Esophagus muscularis mucosa (tissue), 4 donors: ENCODE measurements at places on chromosomes 7 and 10.
A peak's percentile ranks its signal among the peaks of the same experiment; 100 is the strongest.

GRCh38 chr7:151093748-151094147 is 7.5 kb downstream of the AGAP3 start:
- peaks cover 9% of the 10 kb centered on the region for H3K36me3 ChIP-seq
- H3K4me1 ChIP-seq = peaks cover 82% of the 10 kb centered on the region
- H3K4me3 ChIP-seq = no peak overlapping the region
- no peak overlapping the region for H3K27ac ChIP-seq

DNA sequence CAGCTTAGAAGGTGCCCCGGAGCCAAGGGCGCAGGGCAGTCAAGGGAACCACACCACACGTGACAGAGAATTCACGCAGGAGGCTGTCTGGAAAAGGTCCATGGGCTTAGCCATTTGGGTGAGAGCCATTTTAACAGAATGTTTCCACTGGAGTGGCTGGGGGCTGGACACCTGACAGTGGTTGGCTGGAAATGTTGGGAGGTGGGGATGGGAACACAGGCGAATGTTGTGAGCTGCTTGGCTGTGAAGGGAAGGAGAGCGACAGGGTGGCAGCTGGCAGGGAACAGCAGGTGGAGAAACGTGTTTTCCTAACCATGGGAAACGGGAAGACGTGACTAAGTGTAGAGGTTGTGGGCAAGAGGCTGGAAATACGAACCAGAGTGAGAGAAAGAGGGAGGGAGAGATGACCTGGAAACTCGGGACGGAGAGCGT is 100.5 kb upstream of the ZNF32 start:
- H3K36me3 ChIP-seq = no peaks in the 10 kb centered on the region
- H3K4me3 ChIP-seq = no peak overlapping the region
- no peaks in the 10 kb centered on the region for H3K4me1 ChIP-seq
- no peaks in the 10 kb centered on the region for H3K27me3 ChIP-seq

GRCh38 chr7:28939367-28939766 is 18.8 kb downstream of the TRIL start:
- H3K36me3 ChIP-seq = no peaks in the 10 kb centered on the region
- H3K4me3 ChIP-seq = no peak overlapping the region

DNA sequence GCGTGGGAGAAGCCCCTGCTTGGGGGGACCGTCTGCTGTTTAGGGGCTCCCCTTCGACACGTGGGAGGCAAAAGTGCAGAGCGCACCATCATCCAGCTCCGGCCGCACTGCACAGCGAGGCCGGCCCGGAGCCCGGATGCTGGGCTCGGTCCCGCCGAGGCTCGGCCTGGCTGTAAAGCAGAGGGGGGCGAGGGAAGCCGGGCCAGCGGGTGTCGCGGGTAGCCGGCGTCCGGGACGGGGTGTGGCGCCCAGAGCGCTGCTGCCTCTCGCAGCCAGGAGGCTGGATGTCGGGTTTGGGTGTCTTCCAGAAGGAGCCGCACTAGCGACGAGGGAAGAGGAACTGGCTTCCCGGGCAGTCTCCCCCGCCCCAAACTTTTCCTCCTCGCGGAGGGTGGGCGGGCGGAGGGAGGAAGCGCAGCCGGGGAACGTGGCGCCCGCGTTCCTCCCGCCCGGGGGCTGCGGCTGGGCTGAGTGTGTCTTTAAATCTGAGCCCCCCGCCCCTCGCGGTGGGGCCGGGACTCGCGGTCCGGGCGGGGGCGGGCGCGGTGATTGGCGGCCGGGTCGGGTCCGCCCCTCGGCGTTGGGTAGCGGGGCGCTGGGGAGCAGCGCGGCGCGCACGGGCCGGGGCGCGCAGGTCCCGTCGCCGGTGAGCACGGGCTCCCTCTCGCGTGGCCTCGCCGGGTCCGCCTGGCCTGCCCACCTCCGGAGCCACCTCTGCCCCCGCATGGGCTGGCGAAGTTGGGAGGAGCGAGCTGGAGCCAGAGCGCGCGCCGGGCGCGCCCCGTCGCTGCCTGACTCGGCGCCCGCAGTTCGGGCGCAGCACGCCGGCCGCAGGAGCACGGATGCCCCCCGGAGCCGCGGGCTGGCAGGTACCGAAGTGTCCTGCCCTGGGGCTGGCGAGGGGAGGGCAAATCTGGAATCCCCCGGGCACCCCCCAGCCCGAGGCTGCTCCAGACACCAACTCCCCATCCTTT is at the start of gene PALD1:
TSS of gene PALD1 (plus strand) at position 577 of the 974 bp plus-strand sequence. CDS start 47,185 bp downstream, outside the sequence.
- H3K4me3 ChIP-seq = peak within 1 kb of the TSS; percentile 90
- peak within 1 kb of the TSS; percentile 86 for H3K27ac ChIP-seq
- no peaks in the 10 kb centered on the region for H3K36me3 ChIP-seq

- H3K27ac ChIP-seq = no peak overlapping the region
- no peaks in the 10 kb centered on the region for H3K4me1 ChIP-seq
- H3K27me3 ChIP-seq = no peaks in the 10 kb centered on the region
- no peak for DNase-seq
Measured at GRCh38 chr7:47965456-47965855, 14.0 kb downstream of the HUS1 start.
